ENCODE measurements at places on chromosomes 1 and 21.
A peak's percentile ranks its signal among the peaks of the same experiment; 100 is the strongest.

- no peak for DNase-seq
Measured at GRCh38 chr1:19654886-19655717, 9.6 kb upstream of the HTR6 start.

GRCh38 chr1:15703562-15703961 is 19.4 kb downstream of the PLEKHM2 start:
- DNase-seq: peak; percentile 69

GRCh38 chr1:224387302-224387912 is 30.7 kb downstream of the CNIH4 start:
- no peak for DNase-seq

DNA sequence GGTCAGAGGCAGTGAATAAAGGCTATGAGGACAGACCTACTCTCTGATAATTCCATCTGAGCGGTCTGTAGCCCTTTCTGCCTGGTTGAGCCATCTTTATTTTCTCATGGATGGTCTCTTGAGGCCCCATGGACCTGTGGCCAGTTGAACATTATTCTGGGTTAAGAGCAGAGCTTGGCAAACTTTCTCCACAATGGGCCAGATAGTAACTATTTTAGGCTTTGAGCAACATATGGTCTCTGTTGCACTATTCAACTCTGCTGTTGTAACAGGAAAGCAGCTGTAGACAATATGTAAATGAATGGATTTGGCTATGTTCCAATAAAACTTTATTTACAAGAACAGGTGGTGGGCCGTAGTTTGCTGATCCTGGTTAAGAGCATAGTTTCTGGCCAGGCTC is 62.7 kb downstream of the KAZN start:
- no peak for DNase-seq

GRCh38 chr1:245142171-245142798 is 12.5 kb upstream of the KIF26B start:
- no peak for DNase-seq

- no peak for DNase-seq
Measured at GRCh38 chr1:42852608-42852980, 6.2 kb downstream of the ZNF691 start.

- no peak for DNase-seq
Measured at GRCh38 chr1:104768466-104768865, 1018.8 kb downstream of the AMY1C start.

- DNase-seq: no peak
Measured at GRCh38 chr1:195714248-195714647, 894.0 kb downstream of the KCNT2 start.

DNA sequence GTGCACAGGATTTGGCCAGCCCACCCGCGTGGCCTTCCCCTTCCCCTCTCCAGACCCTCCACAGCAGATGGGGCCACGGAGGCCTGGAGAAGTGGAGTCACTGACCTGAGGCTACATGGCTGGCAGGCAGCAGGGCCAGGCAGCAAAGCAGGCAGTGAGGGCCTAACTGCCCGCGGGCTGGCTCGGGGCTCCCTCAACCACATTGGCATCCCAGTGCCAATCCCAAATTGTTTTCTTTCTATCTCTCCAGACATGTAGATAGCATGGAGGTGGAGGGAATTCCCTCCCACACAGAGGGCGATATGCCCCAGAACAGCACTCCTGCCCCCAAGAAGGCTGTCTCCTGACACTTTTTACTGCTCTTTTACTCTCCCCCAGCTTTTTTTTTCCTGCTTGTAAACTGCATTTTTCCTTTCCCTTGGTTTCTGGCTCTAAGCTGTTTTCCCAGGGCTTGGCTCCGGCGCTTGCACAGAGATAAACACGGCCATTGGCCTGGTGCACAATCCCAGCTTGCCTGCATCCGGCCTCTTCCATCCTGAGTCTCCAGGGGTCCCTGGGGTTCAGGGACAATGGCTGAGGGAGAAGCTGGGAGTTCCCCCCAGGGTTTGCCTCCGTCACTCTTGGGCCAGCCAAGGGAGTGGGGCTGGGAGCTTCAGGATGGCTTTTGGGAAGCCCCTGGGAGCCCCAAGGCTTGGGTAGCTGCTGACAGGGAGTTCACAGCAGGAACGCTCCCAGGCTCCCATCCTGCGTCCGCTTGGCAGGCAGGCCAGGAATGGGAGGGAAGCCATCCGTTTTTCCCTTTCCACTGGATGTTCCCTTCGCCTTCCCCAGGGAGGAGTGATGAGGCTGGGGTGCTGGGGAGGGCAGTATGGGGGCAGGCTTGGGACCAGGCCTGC is 7.0 kb downstream of the EPHX1 start:
- peak; percentile 65 for DNase-seq

DNA sequence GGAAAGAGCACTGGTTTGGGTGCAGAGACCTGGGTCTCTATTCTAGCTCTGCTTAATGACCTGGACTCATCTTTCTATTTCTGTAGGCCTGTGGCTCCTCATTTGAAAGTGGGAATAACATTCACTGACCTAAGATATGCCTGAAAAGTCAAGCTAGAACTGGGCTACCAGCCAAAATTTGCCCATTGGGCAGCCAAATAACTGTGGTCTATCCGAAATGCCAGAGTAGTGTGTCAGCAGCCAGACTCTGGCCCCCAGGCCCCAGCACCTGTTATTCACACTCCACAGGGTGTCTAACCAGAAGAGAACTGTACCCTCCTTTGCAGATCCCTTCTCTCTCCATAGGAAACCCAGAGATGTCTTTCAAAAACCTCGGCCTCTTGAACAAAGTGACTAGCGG is 12.6 kb downstream of the DAB1 start:
- DNase-seq: no peak

DNA sequence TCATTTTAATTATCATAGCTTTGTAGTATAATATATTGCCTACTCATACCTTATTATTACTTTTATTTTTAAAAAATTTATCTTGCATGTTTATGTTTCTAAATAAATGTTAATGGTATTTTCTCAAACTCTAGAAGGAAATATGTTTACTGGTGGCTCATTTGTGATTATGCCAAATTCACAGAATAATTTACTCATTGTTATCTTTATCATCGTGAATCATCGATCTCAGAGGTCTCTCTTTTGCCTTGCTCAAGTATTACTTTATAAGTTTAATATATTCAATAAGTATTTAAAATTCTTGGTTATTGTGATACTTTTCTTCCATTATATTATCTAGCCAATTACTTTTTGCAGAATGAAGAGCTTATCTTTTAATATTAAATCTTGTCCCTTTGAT is 836.7 kb upstream of the ADAMTS5 start:
- no peak for DNase-seq

DNA sequence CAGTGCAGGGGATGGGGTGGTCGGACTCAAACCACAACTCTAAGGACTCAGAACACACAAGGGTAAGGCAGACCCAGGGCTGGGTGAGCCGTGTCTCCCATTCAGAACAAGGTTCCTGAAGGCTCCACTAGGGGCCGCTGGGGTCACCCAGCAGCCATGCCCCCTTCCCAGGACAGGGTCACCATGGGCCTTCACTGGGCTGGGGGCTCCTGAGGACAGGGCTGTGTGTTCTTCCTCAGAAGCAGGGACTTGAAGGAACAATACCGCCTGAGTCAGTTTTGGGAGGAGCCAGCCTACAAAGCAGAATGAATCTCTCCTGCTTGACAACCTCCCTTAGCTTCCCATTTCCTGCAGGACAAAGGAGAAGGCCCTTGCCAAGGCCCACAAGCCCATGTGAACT is 15.4 kb downstream of the RIMS3 start:
- no peak for DNase-seq

DNA sequence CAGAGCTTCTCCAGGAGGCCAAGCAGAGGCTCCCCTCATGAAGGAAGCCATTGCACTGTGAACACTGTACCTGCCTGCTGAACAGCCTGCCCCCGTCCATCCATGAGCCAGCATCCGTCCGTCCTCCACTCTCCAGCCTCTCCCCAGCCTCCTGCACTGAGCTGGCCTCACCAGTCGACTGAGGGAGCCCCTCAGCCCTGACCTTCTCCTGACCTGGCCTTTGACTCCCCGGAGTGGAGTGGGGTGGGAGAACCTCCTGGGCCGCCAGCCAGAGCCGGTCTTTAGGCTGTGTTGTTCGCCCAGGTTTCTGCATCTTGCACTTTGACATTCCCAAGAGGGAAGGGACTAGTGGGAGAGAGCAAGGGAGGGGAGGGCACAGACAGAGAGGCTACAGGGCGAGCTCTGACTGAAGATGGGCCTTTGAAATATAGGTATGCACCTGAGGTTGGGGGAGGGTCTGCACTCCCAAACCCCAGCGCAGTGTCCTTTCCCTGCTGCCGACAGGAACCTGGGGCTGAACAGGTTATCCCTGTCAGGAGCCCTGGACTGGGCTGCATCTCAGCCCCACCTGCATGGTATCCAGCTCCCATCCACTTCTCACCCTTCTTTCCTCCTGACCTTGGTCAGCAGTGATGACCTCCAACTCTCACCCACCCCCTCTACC is 19.1 kb downstream of the CSF1 start:
- no peak for DNase-seq

DNA sequence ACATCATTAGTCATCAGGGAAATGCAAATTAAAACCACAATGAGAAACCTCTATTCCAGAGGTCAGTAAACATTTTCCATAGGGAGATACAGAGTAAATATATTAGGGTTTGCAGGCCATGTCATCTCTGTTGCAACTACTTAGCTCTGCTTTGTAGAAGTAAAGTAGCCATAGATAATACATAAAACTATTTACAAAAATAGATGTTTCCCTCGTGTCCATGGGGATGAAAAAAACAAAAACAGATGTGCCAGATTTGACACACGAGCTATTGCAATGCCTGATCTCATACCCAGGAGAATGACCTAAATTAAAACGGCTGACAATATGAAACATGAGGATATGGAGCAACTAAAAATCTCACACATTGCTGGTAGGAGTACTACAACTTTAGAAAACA is 17.3 kb downstream of the LTN1 start:
- DNase-seq: no peak

- DNase-seq: no peak
Measured at GRCh38 chr21:46145159-46145839, 10.1 kb downstream of the FTCD start.

DNA sequence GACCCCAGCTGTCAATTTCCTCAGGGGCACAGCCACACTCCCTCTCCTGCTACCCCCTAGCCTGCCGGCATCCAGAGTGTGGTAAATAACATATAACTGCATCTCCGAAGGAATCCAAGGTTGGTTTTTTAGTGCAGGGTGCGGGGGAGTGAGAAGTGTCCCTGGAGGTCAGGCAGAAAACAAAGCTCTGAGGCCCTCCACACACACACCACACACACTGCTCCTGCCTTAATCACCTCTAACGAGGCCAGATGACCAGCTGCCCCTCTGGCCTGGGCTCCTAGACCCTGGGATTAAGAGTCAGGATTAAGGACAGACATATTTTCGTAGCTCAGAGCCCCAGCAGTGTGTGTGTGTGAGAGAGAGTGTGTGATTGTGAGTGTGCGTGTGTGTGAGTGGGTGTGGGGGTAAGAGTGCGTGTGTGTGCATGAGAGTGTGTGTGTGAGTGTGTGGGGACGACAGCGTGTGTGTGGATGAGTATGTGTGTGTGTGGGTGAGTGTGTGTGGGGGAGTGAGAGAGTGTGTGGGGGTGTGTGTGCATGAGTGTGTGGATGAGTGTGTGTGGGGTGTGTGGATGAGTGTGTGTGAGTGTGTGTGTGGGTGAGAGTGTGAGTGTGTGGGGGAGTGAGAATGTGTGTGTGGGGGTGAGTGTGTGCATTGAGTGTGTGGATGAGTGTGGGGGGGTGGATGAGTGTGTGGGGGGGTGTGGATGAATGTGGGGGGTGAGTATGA is 14.6 kb downstream of the SDC3 start:
- DNase-seq: no peak

DNA sequence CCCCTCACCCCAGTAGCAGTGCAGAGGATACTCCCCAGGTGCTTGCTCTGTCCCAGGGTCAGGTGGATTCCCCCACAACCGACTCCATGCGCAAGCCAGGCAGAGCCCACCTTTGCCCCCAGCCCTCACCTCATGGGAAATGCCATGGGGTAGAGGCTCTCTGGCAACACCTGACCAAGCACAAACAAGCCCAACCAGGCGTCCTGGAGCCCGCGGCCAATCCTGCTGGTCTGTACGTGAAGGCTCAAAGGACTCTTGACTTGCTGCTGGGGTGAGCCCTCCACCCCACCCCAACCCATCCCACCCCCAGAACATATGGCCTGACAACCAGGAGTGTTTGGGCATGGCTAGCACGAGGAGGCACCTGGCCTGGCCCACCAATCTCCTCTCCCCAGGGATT is 1.8 kb downstream of the ADGRB2 start:
- DNase-seq: no peak

DNA sequence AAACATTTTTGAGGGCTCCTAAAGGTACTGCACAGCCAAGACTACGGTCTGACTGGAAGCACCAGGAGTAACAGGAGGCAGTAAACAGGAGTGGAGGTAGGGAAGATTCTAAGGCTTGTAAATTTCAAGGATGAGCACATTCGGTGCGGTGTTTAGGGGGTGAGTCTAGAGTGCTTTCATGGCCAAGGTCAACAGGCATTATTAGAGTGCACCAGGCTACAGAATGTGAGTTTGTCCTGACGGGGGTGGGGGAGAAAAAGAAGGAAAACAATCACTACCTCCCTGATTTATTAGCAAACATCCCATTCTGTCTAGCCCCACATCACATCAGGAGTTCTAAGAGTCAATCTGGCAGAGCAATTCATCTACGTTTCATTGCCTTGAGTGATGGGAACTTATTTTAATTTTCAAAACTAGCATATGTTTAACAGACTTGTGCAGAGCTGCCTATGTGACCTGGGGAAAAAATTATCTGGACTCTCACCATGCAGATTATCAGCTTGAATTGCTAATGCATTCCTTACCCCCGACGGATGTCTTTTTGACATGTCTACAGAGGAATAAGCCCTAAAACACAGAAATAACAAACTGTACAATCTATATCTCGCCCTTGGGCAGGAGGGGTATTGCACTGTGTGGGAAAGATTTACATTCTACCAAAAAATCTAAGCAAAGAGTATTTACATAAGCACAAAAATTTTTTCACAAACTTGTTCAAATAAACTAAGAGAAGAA is 45.0 kb downstream of the APP start:
- no peak for DNase-seq

- DNase-seq: no peak
Measured at GRCh38 chr1:162466797-162467196, 30.8 kb upstream of the UHMK1 start.

DNA sequence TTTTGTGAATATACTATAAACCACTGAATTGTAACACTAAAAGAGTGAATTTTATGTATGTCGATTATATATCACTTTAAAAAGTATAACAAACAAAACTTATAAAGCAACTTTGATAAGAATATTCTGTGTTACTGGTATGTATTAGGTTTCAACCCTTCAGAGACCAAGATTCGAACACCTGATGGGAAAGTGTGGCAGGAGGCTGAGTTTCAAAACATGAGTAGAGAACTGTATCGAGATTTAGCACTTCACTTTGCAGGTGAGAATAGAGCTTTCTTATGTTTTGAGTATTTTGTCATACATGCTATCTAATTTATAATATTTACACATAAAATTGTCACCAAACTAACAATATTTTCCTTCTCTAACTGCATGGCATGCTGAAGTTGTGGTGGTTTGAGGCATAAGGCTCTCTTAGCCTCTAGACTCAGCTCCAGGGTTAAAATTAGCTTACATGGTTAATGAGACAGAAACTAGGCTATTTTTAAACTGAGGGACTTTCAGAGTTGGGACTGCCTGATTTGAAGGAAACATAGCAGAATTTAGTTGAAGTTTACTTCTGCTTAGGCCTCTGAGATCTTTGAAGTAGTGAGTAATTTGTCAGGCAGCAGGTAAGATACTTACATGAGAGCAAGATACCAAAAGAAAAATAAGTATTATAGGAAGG is 48.6 kb downstream of the CEP350 start:
- no peak for DNase-seq

Data from right forelimb (tissue), 1 donor.